Stimulated activated CD4-positive, alpha-beta T cell treated with anti-CD3 and anti-CD28 coated beads, Interleukin-4, amount 100 ng/mL, for 1 hour (primary cell): ENCODE measurements at places on chromosomes 12 and 14.

DNA sequence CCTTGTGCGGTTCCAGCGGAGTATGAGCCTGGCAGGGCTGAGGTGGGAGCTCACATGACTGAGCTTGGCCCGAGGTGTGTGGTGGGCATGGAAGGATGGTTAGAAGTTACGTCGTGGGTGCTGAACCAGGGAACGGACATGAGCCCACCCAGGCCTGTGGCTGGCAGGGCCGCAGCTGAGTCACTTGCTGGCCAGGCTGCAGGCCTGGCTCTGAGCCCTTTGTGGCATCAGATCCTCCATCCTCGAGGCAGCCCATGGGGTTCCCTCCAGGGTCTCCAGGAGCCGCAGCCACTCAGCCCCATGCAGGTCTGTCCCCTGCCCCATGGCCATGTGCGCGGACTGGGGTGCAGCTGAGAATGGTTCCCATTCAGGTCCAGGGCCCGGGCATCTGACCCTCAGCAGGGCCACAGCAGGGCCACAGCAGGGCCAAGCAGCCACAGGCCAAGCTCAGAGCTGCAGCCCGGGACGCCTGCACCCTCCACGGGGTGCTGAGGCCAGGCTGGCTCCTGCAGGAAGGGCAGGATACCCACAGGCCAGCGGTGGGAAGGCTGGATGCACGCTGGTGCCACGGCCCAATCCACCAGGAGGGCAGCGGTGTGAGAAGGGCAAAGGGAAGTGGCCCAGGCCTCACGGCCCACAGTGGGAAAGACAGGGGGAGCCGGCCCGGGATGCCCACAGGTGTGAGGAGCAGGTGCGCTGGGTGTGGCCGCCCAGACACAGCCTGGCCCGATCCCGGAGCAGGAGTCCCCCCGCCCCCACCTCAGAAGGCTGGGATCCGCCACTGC lies 26.3 kb upstream of the ULK1 start:
- DNase-seq: no peak

DNA sequence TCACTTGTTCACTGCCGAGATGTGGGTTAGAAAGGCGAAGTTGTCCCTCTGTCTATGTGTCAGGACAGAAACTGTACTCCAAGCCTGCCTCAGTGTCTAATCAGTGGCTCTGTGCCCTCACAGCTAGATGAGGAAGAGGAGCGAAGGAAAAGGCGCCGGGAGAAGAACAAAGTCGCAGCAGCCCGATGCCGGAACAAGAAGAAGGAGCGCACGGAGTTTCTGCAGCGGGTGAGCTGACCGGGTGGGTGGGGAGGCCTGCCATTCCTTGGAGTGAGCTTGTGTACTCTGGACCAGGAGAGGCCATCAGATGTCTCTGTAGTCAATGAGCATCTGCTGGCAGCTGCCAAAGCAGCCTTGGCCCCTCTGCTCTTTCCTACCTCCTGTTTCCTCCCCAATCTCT lies 33.5 kb downstream of the JDP2 start:
- no peak for DNase-seq

DNA sequence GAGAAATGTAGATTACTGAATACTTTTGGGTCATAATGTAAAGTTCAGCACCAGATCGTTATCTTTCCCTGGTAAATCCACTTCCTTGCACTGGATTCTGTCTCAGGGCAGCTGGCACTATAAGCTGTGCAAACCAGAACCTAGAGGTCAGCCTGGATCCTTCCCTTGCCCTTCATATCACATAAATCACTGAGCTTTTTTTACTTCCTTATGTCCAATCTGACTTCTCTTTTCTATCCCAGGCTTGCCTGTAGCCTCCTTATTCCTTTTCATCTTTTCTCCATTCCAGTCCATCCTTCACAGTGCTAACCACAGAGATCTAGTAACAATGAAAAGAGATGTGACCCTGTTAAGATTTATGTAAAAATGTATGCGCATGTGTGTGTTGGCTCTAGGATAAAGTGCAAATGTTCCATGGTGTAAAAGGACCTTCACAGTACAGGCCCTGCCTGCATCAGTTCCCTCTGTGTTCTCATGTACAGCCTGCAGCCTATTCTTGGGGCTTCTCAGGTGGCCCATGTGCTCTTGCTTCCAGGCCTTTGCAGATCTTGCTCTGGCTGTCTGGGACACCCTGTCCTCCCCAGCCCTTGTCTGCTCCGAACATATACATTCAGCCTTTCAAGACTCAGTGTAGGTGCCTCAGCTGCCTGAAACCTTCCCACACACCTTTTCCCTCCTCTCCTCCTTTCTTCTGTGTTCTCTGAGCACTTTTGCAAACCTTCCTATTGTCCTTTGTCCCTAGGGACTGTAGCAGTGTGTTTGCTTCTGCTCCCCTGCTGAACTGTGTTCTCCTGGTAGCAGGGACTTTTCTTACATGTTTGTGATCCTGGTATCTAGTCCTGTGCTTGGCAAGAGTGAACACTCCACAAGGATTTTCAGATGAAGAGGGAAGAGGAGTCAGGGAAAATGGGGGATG lies 30.0 kb downstream of the PELI2 start:
- DNase-seq: no peak

DNA sequence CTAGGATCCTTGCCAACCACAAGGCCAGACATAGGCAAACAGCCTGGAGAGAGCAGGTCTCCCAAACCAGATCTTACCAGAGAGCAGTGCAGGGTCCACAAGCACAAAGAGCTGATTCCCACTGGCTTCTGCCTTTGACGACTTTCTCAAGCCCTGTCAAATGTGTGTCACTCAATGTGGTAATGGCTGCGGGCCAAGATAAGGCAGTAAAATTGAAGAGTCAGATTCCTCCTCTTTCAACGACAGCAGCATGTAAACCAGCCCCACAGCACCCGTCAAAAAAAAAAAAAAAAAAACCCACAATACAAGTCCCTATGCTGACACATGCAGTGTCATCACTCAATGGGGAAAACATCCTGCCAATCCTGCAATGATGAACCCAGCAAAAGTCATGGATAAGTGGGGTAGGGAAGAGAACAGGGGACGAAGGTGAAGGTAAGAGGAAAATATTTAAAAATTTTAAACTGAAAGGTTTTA lies at the start of gene STON2:
Gene STON2, minus strand, starts transcription at position 123 of the 477 bp plus-strand sequence. CDS start 1,942 bp downstream, outside the sequence.
- DNase-seq: no peak

DNA sequence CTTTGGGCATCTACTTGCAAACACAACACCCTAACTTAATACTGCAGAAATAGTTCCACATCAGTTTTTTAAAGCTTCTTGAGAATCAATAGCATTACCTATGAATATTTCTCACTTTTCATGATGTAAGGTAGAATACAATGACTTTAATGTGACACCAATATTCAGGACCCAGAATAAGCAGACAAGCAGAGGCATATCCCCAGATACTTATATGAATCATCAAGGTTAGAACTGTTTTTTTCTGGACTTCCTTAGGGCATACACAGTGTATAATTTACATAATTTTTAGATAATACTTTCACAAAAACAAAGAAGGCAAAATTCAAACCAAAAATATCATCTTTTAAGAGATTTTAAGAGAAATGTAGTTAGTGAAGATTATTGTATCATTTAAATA lies 885.8 kb downstream of the FSCB start:
- no peak for DNase-seq

DNA sequence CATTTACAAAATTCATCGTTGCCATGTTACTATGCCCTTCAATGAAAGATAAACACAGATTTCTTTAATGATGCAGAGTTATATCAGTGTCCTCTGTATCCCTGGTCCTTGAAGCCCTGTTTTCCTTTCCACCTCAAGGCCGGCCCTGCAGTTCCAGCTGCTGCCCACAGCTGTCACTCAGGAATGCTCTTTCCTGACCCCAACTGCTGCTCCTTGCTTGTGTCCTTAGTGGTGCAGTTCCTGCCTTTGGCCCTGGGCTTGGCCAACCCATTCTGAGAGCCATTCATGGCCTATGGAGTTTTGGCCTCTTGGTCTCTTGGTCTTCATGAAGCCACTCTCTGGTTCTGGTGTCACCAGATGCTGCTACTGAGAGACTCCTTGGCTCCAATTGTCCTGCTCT lies 93.1 kb downstream of the GAS2L3 start:
- DNase-seq: no peak

DNA sequence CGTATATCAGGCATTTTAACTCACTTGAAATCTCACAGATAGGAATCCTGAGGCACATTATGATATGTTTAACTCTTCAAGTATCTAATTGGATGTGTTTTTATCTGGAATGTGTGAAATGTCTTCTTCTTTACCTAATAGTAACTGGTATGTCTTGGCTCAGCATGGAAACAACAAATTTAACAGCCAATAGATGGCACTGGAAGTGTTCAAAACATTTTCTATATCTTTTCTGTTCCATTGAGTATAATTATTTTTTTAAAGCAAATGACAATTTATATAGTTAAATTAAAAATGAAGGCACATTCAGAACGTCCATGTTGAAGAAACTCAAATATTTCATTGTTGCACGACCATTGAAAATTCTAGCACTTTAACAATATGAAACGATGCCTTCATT lies 164.6 kb upstream of the SLC16A7 start:
- no peak for DNase-seq

GRCh38 chr14:34775342-34775741 lies 60.9 kb upstream of the CFL2 start:
- no peak for DNase-seq

- DNase-seq: no peak
These were observed 65.5 kb upstream of the BEGAIN start for GRCh38 chr14:100652744-100653143.

GRCh38 chr12:93913845-93914244 lies 234.5 kb upstream of the PLXNC1 start:
- DNase-seq: no peak

DNA sequence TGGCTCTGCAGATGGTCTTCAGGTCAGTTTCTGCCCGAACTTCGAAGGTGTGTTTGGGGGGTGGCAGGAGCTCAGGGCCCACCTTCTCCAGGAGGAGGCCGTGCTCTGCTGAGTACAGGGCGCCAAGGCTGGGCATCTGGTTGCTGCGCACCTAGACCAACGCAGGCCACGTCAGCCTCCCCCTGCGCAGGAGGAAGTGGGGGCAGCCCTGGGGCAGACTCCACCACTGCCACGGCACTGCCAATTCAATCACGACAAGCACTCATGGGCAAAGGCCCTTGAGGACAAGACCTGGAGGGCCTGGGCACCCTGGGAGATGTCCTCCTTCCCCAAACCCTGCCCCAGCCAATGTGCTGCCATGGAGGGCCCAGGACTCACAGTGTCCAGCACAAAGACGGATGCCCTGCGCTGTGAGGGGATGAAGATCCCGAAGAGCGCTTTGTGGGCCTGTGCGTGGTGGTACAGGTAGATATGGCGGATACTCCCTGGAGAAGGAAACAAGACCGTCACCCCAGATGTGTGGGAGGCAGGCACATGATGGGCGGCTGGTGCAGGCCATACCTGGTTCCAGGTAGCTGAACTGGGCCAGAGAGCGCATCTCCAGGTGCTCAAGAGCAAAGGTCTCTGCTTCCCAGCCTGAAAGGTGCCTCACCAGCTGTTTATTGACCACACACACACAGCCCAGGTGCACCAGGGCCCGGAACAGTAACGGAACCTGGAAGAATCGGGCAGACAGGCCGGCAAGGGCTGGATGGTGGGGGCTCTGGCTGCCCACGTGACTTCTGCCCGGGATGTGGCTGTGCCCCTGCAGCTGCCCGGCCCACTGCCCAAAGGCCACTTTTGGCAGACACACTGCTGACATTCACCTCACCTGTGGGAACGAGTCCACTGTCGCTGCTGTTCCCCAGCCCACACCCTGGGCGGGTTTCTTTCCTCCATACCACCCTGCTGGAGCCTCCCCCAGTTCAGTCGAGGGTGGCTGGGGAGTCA lies 24.6 kb downstream of the P2RX2 start:
- no peak for DNase-seq

DNA sequence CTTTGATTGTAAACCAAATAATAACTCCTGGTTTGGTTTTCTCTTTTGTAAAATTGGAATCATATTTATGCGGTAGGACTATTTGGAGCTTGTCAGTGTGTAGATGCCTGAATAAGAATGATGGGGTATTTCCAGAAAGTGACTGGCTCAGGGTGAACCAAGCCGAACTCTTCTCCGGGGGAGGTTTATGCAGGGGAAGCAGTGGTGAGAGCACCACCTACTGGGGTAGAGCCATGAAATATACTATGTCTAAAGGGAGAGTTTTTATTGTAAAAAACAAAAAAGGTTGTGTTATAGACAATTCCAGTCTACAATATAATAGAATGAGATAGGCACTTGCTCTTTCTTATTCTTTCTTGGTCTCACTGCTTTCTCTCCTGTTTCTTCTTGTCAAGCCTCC lies 222.9 kb upstream of the SLC16A7 start:
- no peak for DNase-seq

DNA sequence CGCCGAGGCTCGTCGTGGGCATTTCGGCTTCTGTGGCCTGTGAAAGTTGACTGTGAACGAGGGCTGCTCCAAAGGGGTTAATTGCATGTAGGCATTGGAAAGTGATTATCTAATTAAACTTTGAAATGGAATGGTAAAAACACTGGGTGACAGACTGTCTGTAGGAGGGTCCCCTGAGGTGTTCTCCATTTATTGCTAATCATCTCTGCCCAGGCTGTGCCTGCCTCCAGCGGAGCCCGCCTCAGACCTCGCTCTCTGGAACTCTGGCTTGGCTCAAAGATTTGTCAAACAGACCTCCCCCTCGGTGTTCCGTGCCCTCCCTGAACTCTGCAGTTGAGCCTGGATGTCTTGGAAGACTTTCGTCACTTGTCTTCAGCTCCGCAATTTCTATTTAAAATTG lies 50.2 kb upstream of the VRK1 start:
- no peak for DNase-seq

GRCh38 chr14:98120831-98121464 lies 1151.0 kb downstream of the BCL11B start:
- DNase-seq: no peak

DNA sequence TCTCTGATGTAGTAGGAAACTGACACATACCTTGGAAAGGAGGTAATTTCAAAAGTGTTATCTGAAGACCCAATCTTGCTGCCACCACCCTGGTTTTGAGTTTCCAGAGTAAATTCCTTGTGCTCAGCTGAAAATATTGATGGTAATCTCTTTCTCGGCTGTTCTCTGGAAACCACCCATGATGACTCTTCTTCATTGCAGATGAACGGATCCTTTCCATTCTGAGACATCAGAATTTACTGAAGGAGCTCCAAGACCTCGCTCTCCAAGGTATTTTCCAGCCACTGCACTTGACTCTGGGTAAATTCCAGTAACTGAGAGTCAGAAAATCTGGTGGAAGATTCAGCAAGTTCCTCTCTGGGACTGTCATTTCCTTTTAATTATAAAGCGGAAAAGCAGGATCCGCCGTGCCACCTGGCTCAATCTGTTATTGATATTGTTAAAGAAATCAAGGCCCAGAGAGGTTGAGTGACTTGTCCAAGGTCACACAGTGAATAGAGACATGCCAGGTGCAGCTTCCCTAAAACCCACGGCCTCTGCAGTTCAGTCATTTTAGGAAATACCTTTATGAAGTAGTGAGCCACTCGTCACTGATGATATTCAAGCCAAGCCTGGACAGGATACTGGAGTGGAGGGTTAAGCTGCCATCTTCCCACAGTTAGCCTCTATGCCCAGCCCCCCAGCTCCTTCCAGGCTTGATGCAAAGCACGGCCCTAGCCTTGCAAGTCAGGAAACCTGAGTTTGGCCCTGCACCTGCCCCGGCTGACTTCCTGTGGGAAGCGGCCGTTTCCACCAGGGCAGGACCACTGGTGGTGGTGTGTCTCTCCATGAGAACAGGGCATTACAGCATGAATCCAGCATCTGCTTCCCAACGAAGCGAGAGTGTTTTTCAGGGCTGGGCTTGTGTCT lies 4.7 kb downstream of the CHGA start:
- no peak for DNase-seq

GRCh38 chr14:100748403-100748802 lies 21.7 kb downstream of the DLK1 start:
- DNase-seq: no peak
